ENCODE measurements at places on chromosomes 3 and 15.

GRCh38 chr3:184110316-184110725, 13.5 kb downstream of the HTR3E start:
- no peak for DNase-seq

- DNase-seq = no peak
Measured at GRCh38 chr15:100812802-100813201, 66.8 kb upstream of the ALDH1A3 start.

GRCh38 chr3:132285620-132285945, 31.6 kb upstream of the ACP3 start:
- DNase-seq = no peak

- no peak for DNase-seq
Measured at GRCh38 chr3:10366651-10367101, 45.8 kb upstream of the SEC13 start.

DNA sequence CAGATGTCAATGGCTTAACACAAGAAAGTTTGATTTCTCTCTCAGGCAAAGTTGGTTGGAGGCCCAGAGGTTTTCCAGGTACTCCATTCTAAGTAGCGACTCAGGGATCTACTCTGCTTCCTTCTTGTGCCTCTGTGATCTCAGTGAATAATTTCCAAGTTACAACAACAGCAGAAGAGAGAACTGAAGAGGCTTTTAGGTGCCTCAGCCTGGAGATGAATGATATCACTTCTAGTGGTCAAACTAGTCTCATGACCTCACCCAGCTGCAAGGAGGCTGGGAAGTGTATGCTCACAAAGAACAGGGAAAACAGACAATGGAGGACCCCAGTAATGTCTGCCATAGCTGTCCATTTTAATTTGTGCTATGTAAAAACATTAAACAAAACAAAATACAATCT, 4.6 kb upstream of the PRICKLE2 start:
- no peak for DNase-seq

- DNase-seq = no peak
Measured at GRCh38 chr3:177262396-177262795, 65.1 kb upstream of the TBL1XR1 start.

DNA sequence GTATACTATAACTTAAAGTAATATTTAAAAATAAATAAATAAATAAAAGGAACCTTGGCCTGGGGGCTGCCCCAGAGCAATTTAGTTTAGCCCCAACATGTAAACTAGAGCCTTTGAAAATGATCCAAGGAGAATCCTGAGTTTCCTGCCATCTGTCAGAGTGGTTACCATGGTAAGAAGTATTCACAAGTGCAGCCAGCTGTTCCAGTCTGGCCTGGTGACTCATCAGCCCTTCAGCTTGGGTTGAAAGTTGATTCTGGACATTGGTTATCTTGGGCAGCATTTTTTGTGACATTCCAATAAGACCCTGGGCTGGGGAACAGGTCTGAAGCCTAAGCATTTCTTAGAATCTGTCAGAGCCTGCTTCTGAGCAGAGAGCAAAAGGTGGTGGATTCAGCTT, 72.7 kb upstream of the LRTM1 start:
- DNase-seq = no peak

DNA sequence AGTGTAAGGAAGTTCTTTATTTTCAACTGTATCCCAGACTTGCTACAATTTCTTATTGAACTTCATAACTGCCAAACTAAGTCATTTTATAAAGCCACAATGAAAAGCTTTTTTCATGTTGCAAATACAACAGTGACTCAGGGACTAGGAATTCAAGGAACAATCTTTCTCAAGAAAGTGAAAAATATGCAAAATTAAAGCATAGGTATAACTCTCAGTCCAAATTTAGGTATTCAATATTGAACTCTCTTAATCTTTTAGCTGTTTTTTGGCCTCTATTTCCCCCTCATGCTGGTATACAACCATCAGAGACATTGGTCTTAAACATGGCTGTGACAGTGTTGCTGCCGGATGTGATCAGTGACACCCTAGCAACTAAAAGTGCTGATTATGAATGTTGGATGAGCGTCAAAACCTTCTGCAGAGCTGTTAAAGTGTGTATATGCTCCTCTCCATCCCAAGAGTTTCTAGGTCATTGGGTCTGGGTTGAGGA, 476.9 kb downstream of the ZNF385D start:
- DNase-seq = no peak

- no peak for DNase-seq
Measured at GRCh38 chr3:196423044-196423781, 9.0 kb downstream of the UBXN7 start.

DNA sequence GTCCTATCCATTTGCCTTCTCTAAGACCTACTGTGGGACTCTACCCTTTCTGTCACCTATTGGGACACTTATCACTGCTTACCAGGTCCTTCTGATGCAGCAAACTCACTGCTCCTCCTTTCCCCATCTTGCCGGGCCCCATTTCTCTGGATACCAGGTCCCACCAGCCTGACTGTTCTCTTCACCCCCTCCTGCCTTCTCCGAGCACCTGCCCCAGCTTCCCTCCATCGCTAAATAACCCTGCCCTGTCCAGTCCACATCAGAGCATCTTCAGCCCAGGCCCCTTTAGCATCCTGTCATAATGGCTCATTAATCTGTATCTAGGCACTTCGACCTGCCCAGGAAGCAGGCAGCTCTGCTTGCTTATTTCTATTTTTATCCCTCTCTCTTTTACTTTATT, 74.7 kb downstream of the CRYGS start:
- DNase-seq = no peak

GRCh38 chr3:78506581-78507195, 1261.1 kb downstream of the ROBO1 start:
- no peak for DNase-seq

- DNase-seq = no peak
Measured at GRCh38 chr3:20669675-20670074, 483.7 kb upstream of the SGO1 start.

DNA sequence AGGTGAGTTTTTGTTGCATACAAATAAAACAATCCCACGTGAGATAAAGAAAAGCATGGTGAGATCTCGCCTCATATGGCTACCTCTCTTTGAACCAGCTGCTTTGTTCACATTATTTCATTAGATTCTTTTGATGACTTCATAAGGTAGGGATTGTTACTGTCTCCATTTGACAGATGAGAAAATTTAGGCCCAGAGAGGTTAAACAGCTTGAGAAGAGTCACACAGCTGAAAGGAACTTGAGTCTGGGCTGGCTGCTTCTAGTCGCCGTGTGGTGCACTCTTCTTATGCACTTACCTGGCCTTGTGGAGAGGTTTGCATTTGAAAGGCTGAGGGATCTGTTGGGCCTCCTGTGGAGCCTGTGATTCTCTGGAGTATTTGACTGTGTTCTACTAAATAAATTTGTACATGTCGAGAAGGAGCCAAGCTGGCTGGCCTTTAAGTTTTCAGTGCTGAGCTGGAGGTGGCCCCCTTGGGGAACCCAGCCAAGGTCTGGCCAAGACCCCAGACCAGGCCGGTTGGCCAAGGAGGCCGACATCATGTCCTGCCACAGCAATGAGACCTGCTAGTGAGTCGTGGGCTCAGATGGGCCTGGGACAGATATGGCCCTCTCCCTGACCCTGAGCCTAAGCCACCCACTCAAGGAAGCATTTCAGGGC, 125.1 kb downstream of the SMAD6 start:
- DNase-seq = no peak

DNA sequence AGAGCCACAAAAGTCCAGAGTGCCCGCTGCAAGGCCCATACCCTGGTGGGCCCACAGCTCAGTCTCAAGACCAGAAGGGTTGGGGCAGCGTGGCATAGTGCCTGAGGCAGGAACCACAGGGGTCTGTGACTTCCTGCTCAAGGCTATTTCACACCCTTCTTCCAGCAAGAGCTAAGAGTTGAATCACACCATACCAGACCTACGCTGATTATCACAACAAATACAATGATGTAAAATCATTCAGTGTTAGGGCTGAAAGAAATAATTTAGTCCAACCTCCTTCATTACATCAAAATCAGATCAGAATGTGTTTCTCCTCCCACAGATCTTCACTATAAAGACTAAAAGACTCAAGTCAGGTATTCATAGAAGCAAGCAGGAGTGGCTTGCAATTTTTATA, 27.8 kb upstream of the ST8SIA2 start:
- DNase-seq = no peak

GRCh38 chr3:115761927-115762305, 138.6 kb downstream of the GAP43 start:
- DNase-seq = no peak

DNA sequence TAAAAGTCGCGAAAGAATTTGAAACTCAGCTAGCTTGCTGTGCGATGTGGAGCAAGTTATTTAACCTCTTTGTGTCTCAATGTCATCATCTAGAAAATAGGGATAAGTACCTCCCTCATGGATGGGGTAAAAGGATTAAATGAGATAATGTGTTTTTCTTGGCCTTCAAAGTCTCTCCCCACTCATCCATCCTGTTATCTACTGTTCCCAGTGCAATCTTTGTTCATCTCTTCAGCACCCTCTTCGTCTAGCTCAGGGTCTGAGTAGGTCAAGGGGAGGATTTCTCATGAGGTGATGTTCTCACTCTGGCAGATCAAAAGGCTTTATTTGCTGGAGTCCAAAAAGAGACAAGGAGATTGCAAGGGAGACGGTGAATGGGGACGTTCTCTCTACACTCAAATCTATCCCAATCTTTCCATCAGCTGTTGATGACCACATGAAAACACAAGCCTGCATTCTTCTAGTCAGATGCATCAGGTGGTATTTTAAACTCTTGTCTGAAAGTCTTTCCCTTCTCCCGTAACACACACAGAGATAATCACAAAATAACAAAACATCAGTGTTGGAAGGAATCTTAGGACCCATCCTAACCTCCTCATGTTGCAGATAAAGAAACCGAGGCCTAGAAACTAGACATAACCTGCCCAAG, 1.3 kb downstream of the MESD start:
- DNase-seq = no peak

DNA sequence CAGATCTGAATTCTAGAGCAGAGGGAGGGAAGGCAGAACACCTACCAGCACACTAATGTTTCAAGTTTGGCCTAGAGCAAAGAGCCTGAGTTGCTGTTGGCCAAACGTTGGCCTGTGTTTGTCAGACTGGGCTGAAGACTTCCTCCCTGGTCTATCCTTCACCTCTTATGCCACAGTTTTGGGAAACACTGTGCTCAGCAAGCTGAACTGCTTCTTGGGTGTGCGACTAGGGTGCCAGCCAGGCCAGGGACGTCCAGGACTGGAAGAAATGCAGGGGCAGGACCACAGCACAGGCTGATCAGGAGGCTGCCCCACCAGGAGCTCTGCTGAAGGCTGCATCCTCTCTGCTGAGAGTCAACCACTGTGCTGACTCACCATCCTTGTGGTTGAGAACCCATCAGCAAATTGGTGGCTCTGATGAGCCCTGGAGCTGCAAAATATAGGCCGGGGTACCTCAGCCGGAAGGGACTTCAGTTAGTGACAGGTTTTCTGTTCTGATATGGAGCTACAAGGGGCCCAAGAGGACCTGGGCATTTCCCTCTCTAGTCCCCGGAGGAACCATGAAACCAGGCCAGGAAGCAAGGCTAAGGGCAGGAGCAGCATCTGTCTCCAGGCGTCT, 131.6 kb upstream of the RASGRP1 start:
- peak; percentile 53 for DNase-seq

- no peak for DNase-seq
Measured at GRCh38 chr3:42369304-42369703, 41.1 kb downstream of the LYZL4 start.

DNA sequence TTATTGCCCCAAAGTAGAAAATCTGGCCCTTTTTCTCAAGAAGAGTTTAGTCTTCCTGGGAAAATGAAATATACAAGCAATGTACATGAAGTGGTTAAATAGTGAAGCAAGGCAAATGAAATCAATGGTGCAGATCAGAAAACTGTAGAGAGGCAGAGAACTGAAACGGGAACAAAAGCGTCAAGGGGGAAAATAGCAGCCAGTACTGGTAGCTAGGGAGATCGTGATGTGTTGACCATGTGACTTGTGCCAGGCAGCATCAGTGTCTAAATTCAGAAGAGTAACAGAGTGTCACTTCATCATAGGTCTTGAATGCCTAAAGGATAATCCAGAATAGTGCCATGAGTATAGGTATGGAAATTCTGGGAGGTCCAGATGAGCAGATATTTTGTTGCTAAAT, 163.1 kb downstream of the CHL1 start:
- DNase-seq = no peak

DNA sequence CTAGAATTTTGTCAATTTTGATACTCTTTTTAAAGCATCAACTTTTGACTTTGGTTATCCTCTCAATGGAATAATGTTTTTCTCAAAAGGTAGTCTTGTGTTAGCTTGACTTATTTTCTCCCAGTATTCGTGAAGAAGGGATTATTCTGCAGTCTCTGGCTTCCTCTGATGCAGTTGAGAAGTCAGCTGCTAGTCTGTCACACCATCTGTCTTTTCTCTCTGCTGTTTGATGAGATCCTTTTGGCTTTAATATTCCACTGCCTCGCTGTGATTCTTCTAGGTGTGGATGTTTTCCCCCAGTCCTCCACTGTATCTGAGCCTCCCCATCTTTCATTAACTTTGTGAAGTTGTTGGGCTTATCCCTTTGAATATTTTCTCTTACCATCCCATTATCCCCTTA, 141.0 kb downstream of the WDR72 start:
- no peak for DNase-seq

GRCh38 chr3:123859177-123859576, 25.0 kb downstream of the MYLK start:
- DNase-seq = no peak

- DNase-seq = peak; percentile 65
Measured at GRCh38 chr15:38817427-38818156, 253.0 kb upstream of the RASGRP1 start.

- no peak for DNase-seq
Measured at GRCh38 chr3:1230920-1231319, 138.1 kb downstream of the CNTN6 start.

DNA sequence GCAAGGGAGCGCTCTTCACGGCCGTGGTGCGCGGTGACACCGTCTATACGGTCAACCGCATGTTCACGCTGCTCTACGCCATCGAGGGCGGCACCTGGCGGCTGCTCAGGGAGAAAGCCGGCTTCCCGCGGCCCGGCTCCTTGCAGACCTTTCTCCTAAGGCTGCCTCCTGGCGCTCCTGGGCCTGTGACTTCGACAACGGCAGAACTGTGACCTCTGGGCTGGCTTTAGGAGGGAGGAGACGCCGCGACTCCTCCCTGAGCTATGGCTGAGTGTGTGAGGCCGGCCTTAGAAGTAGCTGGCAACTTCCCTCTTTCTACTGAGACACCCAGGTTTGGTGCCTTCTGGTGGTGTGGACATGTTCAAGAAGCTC, 1.4 kb downstream of the KBTBD13 start:
- DNase-seq = peak; percentile 29

- no peak for DNase-seq
Measured at GRCh38 chr3:134054881-134055280, 25.2 kb upstream of the SLCO2A1 start.

- no peak for DNase-seq
Measured at GRCh38 chr3:138007898-138008297, 2.1 kb upstream of the CLDN18 start.

GRCh38 chr15:41970456-41970855, 1.9 kb downstream of the EHD4 start:
- DNase-seq = no peak

DNA sequence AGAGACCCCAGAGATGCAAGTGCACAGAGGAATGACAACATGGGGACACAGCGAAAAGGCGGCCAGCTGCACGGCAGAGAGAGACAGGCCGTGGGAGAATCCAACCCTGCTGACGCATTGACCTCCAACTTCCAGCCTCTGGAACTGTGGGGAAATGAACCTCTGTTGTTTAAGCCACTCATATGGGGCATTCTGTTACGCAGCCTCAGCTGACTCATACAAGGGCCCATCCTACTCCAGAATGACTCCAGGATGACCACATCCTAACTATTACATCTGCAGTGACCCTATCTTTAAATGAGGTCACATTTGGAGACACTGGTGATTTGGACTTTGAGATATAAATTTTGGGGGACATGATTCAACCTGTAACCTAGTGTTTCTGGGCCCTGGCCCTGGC, 44.0 kb downstream of the KLF15 start:
- DNase-seq = no peak
